Activated CD8-positive, alpha-beta T cell treated with anti-CD3 and anti-CD28 coated beads, Interleukin-2, amount 10 ng/mL, durations not matched to agents 7 days and 5 days (primary cell): ENCODE measurements at places on chromosomes 4 and X. TPM values are rescaled to one million over a fixed set of nuclear protein-coding genes. Genes with fewer than 3 reads are reported as not detected.

GPR143 gene
- total RNA-seq = not detected

CT45A5 gene
- total RNA-seq = not detected

CBR4 gene
- 11.6 TPM for total RNA-seq

SGMS2 gene
- not detected for total RNA-seq

FGA gene
- not detected for total RNA-seq

CDS1 gene
- total RNA-seq = not detected

SSX4 gene
- total RNA-seq = not detected

PRAF2 gene
- 22.6 TPM for total RNA-seq

DNA sequence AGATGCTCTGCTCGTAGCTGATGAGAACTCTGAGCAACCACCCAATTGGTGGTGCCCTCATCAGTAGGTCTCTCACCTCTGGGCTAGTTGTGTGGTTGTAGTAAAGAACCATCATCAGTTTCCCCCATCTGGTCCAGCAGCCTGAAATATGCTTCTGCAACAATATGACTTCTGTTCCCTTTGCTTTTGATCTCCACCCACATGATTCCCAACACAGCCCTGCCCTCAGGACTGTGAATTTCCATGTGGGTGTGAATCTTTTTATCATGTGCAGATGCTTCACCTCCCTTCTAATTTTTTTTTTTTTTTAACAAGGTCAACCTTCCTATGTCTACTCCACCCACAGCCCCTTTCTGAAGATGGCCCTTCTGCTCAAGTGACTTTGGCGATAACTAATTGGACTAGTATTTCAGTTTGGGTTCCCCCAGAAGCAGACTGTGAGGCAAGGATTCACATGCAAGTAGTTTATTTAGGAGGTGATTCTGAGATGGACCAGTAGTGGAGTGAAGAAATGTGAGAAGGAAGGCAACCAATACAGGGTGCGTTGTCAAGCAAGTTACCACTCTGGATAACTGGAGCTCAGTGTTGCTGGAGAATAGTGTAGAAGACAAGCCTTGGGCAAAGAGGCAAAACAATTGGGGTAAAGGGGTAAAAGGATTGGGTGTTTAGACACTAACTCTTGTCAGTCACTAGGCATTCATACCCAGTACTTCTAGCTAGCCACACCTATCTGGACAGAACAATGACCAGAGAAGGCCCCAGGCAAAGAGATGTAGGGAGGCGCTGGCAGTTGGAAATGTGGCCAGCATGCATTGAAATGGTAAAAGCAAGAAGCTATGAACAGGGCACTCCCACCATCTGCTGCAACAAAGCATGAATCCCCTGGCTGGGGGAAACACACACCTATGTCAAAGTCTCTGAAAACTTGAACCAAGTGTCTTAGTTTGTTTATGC is 466.2 kb downstream of the BCOR start:
- DNase-seq = no peak

DNA sequence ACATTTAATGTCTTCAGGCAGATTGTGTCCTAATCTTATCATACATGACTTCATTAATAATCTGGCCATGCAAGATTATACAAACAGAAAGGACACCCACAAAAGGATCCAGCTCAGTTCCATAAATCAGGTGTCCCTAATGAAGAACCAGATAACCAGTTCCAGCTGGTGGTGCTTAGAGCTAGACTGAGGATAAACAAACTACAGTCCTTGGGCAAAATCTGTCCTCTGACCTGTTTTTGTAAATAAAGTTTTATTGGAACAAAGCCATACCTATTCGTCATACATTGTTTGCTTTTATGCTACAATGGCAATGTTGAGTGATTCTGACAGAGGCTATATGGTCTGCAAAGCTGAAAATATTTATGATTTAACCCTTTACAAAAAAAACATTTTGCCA is 199.5 kb downstream of the MID1IP1 start:
- DNase-seq = no peak

- DNase-seq = no peak
Measured at GRCh38 chr4:164070625-164071024, 576.1 kb downstream of the TMA16 start.

GRCh38 chr4:56690393-56690792 is 9.3 kb upstream of the HOPX start:
- DNase-seq = no peak

- no peak for DNase-seq
Measured at GRCh38 chr4:71243091-71243833, 95.6 kb upstream of the SLC4A4 start.

DNA sequence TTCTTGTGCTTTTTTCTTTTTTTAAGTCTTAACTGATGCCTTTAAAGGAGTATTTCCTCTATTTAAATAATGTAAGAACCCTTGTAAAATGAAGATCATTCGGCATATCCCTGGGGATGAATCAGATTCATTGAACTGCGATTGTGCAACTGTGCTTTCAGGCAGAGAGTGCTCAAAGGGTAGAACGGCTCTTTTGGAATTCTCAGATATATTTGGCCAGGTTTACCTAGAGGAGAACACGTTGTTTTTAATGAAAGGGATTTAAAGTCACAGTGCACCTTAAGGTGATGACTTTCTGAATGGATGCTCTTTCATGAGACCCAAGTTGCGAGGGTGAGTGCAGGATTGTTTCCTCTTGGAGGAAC is 51.6 kb upstream of the ELOVL6 start:
- no peak for DNase-seq

- peak; percentile 32 for DNase-seq
Measured at GRCh38 chr4:118034053-118034785, at the start of gene NDST3. Gene NDST3, plus strand, starts transcription at chr4:118034486. Its CDS starts 19,425 bp downstream, at chr4:118053911.

DNA sequence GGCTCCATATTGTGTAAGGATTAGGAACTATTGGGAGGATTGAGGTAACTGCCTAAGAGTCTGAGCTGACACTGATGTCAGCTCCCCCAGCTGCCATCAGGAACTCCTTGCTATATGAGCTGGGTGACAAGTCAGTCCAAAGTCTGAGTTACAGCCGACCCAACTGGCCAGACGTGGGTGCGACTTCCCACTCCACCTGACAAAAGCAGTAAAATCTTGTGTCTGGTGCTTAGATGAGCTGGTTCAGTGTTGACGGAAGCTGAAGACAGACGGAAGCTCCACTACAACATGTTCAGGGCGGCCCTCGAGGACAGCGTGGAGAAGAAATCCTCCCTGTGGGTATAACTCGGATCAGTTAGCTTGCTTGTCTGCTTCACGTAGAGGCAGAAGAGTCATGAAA is 22.8 kb upstream of the NAT8L start:
- DNase-seq = no peak

DNA sequence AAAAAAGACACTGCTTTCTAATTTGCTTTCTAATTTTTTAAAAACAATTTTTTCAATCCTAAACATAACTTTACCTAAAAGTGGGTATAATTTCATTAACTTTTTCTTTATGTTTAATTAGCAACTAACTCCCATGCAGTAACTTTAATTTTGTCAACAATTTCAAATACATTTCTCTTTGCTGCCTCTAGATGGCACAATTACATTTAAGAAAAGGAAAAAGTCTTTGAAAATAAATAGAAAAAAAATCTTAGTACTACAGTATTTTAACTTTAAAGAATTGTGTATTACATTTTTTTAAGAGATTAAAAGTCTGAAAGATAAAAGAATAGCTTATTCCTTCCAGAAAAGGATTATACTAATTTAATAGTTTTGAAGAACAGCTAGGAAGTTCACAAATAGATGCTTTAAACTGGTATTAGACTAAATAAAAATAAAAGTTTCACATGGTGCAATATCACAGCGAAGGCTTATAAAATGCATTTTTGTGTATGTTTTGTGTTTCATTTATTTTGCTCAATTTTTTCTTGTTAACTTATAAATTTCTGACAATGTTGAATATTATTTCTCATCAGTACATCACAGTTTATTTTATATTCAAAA is 105.1 kb downstream of the ADGRA3 start:
- DNase-seq = no peak

DNA sequence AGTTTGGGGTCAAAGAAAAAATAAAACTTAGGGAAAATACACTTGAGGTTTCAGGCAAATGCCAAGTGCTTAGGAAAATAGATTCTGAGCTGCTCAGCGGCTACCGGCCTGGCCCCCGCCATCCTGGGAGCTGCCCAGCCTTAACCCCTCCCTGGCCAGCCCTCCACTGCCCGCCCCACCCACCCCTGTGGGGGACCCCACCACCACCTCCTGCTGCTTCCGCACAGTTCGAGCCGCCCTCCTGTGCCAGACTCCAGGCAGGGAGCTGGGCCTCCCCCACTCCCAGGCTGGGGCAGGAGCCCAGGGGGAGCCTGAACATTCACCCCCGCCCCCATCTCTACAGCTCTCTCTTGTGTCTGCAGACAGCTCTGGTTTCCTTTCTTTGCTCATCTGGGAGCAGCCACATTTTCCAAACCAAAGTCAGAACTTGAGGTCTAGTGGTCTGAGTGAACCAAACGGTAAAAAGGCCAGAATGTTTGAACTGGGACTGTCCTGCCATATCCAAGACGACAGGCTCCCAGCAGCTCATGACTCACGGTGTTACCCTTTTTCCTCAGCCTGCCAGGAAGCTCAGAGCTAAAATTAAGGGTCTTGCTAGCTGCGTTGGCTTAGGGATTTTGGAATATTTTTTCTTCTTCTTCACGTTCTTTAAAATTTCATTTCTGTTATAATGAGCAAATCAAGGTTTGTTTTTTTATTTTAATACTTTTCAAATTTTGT is 4.7 kb upstream of the FGFR3 start:
- DNase-seq = no peak

DNA sequence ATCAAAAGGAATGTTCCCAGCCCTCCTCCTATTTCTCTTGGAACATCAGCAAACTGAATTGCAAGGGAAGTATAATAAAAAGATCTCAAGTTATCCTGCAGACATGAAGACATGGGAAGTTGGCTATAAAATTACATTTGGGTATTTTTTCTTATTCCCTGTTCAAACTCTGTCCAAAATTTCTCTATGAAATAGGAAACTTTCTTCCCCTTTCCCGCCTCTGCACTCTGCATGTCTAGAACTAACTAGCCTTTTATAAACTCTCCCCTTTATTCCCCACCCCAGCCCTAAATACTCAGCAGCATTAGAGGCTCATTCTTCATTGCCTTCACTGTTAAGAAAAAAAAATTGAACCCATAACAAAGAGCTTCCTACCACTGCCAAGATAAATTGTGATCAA is 126.7 kb upstream of the EDNRA start:
- DNase-seq = no peak

DNA sequence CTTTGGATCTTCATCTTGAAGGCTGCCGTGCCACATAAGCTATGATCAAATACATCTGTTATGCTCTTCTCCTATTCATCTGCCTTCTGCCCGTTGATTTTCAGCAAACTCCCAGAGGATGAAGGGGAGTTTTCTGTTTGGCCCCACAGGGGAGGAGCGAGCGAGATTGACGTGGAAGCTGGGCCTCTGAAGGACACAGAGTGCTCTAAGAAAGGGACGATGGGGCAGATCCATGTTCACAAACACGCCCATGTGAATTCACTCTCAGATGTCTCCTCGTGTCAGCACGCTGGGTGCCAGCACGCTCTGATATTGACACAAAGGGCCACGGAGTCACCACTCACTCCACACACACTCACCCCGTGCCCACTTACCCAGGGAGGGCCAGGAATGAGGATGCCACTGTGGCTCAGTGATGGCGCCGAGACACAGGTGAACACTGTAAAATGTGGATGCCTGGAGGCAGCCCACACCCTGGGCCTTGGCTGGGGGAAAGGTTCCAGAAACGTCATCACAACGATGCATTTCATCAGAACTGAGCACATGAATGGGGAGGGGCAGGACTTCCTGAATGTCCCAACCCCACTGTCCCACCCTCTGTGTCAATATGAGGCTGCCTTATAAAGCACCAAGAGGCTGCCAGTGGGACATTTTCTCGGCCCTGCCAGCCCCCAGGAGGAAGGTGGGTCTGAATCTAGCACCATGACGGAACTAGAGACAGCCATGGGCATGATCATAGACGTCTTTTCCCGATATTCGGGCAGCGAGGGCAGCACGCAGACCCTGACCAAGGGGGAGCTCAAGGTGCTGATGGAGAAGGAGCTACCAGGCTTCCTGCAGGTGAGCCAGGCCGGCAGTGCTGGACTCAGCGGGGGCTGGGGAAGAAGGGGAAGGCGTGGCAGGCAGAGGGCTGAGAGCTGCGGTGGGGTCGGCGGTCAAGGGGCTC is at the start of gene S100P:
S100P (plus strand) TSS at position 648 of the 946 bp plus-strand sequence; CDS start at position 703, 55 bp downstream.
- DNase-seq = no peak
